Activated CD4-positive, alpha-beta memory T cell treated with anti-CD3 and anti-CD28 coated beads for 36 hours (primary cell): ENCODE measurements at places on chromosomes 4 and X. TPM values are rescaled to one million over a fixed set of nuclear protein-coding genes. Genes with fewer than 3 reads are reported as not detected.

GRCh38 chr4:17635056-17635455, 20.6 kb downstream of the MED28 start:
- no peak overlapping the region for H3K27ac ChIP-seq
- peaks cover 17% of the 10 kb centered on the region for H3K36me3 ChIP-seq
- no peaks in the 10 kb centered on the region for H3K27me3 ChIP-seq
- DNase-seq = no peak

- no peak for DNase-seq
- H3K36me3 ChIP-seq = no peaks in the 10 kb centered on the region
- no peak overlapping the region for H3K4me3 ChIP-seq
- H3K27me3 ChIP-seq = peaks cover 9% of the 10 kb centered on the region
Observed at GRCh38 chr4:169100670-169101101, 90.6 kb upstream of the CBR4 start.

ARHGAP6 gene
- not detected for total RNA-seq

DNA sequence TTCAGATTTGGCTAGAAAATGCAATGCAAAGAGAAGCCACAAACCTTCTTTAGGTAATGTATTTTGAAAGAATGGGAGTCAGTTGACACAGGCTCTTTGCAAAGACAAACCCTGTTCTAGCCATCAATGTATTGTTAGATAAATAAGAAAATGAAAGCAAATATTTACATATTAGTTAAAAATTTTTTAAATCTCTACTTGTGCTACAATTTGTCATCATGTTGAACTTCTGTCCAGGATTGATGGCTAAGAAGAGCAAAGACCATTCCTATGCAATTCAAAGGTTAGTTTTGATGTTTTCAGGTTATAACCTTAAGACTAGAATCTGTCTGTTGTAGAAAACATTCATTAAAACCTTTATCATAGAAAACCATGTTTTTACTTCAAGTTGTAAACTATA, 788.8 kb upstream of the FTHL17 start:
- no peak for DNase-seq
- no peaks in the 10 kb centered on the region for H3K36me3 ChIP-seq
- H3K4me1 ChIP-seq = no peaks in the 10 kb centered on the region
- H3K27ac ChIP-seq = no peak overlapping the region
- H3K27me3 ChIP-seq = no peaks in the 10 kb centered on the region

MID1 gene
- total RNA-seq = 0.36 TPM
